ENCODE measurements at places on chromosomes 12 and 14. TPM values are rescaled to one million over a fixed set of nuclear protein-coding genes. Genes with fewer than 3 reads are reported as not detected.

The HHIPL1 gene
- 1.6 TPM for total RNA-seq

The PRB2 gene
- total RNA-seq: not detected

The VASH1 gene
- total RNA-seq: 15.7 TPM

DNA sequence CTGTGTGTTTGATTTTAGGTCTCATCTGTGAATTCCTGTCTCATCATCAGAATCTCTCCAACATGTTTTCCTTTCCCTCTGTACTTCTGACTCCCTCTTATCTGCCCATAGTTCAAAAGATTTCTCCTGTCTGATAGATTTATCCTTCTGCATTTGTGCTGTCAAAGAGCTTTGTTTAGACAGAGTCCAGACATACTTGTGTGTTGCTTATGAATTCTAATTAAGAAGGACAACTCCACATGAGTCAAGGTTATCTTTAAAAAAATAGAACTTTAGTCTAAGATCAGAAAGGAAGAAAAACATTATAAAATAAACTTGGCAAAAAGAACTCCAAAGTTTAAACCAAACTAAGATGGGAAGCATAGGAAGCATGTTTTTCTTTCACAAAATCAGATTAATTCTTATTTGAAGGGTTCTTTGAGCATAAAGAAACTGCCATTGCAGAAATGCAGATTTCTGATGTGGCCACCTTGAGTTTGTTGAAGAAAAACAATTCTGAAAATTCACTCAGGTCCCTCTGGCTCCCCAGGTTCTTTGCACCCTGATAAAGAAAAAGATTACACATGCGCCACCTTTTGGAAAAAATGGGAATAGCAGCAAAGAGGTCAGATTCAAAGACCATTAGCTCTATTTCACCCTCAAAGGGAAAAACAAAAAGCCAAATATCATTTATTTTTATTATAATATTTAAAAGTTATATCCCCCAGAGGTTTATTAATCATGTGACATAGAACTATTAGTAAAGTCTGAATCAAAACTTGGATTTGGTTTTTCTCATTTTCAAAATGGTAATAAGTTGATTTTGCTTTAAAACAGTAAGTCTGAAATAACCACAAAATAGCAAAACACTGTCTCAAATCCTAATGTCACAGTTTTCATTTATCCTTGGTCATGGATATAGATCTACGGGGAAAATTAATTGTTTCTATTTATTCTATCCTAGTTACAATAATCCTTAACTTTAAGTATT, 143.7 kb upstream of the DCN start:
- no peak overlapping the region for H3K4me3 ChIP-seq
- H3K4me1 ChIP-seq: no peaks in the 10 kb centered on the region
- H3K36me3 ChIP-seq: no peaks in the 10 kb centered on the region
- no peak for DNase-seq

The NKX2-1 gene
- total RNA-seq: not detected

The RNASE8 gene
- not detected for total RNA-seq

The PLD4 gene
- total RNA-seq: 0.47 TPM
